ENCODE measurements at places on chromosomes 2 and 18. TPM values are rescaled to one million over a fixed set of nuclear protein-coding genes. Genes with fewer than 3 reads are reported as not detected.

Gene FIGN
- not detected for total RNA-seq

DNA sequence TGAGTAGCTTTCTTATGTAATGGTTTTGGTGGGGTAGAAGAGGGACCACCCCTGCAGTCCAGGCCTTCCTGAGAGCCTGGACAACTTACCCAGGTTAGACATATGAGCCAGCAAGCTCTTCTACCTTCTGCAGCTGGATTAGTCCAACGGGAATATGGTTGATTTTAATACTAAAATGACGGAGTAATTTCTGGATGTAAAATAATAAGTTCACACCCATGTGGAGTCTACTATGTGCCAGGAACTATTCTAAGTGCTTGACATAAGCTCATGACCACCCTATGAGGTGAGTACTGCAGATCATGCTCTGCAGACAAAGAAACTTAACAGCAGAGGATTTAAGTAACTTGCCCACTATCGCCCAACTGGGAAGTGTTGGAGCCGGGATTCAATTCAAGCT is 45.5 kb downstream of the DPP4 start:
- H3K4me3 ChIP-seq = no peak overlapping the region
- no peak for DNase-seq
- H3K27ac ChIP-seq = no peak overlapping the region
- H3K27me3 ChIP-seq = no peaks in the 10 kb centered on the region
- H3K36me3 ChIP-seq = peaks cover 91% of the 10 kb centered on the region

GRCh38 chr2:192082121-192082520 is 112.6 kb downstream of the TMEFF2 start:
- H3K4me1 ChIP-seq = no peaks in the 10 kb centered on the region
- no peaks in the 10 kb centered on the region for H3K36me3 ChIP-seq
- H3K27ac ChIP-seq = no peak overlapping the region
- H3K27me3 ChIP-seq = peaks cover 3% of the 10 kb centered on the region

DNA sequence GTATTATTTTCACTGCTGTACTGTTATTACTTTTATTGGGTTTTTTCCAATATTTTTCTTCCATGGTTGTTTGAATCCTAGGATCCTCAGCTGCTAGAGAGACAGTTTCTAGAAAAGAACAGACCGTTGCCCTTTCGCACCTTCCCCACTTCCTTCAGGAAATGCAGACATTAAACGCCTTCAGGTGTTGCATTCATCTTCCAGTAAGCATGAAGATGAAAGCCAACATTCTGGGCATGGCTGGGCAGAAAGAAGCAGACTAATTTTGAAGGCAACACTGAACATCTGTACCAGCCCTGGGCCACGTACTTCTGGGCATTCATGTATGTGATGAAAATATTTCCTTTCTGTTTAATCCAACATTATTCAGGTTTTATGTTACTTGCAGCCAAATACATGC is 51.0 kb downstream of the AKAIN1 start:
- H3K27ac ChIP-seq = no peak overlapping the region
- DNase-seq = no peak
- H3K27me3 ChIP-seq = no peaks in the 10 kb centered on the region
- H3K36me3 ChIP-seq = no peaks in the 10 kb centered on the region

GRCh38 chr18:79211844-79212243 is 142.7 kb downstream of the ATP9B start:
- DNase-seq = no peak
- peaks cover 11% of the 10 kb centered on the region for H3K36me3 ChIP-seq
- H3K4me1 ChIP-seq = no peaks in the 10 kb centered on the region
- H3K4me3 ChIP-seq = no peak overlapping the region
- no peak overlapping the region for H3K27ac ChIP-seq

DNA sequence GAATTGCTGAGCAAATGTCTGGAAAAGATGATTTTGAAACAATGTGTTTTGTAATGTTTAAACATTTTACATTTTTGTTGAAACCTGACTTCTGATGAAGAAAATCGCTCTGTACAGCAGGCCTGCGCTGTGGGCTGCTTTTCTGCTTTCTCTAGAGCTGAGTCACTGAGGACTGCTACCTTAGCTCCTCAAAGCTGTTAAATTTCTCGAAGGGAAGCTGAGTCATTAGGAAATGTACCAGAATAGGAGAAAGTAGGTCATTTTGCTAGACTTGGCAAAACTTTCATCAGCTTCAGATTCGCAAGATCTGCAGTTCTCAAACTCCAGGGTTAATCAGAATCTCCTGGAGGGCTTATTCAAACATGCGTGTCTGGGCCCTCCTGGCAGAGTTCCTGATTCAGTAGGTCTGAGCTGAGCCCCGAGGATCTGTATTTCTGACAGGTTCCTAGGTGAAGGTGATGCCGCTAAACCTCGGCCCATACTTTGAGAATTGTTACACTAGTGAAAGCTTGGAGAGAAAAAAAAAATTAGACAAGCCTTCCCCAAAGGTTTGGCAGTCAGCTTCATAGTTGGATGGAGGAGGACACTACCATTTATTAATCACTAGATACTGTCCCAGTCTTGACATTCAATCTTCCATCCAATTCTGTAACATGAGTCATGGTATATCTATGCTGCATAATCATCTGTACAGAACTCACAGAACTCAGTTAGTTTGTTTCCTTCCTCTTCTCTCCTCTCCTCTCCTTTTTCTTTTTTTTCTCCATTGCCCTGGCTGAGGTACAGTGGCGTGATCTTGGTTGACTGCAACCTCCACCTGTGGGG is 297.6 kb downstream of the PARD3B start:
- no peak overlapping the region for H3K4me3 ChIP-seq
- no peaks in the 10 kb centered on the region for H3K36me3 ChIP-seq
- peaks cover 12% of the 10 kb centered on the region for H3K27me3 ChIP-seq
- DNase-seq = no peak

Gene FEZ2
- 20.3 TPM for total RNA-seq

DNA sequence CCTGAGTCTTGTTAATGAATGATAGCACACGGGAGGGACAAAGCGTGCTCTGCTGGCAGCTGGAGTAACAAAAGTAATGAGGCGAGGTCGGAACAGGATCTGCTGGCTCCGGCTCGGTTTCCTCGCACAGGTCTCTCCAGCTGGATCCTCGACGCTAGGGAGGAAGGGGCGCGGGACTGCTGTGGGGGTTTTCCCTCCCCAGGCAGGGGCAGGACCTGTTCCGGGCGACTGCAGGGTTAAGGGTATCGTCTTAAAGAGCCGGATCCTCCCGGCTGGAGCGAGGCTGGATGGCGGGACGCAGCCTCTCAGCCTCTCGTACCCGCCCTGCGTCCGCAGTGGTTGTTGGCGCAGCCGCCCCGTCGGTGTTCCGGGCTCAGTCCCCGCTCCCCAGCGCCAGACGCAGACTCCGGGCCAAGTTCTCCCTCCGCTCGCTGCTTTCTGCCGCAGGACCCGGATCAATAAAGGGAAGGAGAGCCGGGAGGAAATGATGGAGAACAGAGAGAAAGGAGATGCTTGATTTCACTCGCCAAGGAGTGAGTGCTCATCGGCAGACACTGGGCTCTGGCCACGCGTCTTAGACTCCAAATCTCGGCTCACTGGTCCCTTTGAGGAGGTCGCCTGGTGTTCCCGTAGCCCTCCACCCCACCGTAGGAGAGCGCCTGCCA is 1.1 kb upstream of the LIPG start:
- H3K27ac ChIP-seq = no peak overlapping the region
- DNase-seq = no peak
- H3K4me3 ChIP-seq = peak overlapping the region; percentile 56
- peaks cover 27% of the 10 kb centered on the region for H3K4me1 ChIP-seq

DNA sequence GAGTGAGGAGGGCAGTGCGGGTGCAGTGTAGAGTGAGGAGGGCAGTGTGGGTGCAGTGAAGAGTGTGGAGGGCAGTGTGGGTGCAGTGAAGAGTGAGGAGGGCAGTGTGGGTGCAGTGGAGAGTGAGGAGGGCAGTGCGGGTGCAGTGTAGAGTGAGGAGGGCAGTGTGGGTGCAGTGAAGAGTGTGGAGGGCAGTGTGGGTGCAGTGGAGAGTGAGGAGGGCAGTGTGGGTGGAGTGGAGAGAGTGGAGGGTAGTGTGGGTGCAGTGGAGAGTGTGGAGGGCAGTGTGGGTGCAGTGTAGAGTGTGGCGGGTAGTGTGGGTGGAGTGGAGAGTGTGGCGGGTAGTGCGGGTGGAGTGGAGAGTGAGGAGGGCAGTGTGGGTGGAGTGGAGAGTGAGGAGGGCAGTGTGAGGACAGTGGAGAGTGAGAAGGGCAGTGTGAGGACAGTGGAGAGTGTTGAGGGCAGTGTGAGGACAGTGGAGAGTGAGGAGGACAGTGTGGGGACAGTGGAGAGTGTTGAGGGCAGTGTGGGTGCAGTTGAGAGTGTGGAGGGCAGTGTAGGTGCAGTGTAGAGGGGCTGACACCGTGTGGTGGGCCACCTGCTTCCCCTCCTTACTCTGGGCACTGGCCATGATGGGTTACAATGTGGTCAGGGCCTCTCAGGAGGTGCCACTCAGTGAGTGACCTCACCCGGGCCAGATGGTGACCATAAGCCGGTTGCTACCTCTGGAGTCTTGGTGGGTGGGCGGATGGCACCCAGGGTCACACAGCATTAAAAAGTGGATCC is 28.5 kb downstream of the INPP4A start:
- H3K27me3 ChIP-seq = no peaks in the 10 kb centered on the region
- DNase-seq = no peak
- H3K27ac ChIP-seq = peak overlapping the region; percentile 85
- H3K36me3 ChIP-seq = peaks cover 67% of the 10 kb centered on the region

Gene PROKR1
- not detected for total RNA-seq

- no peak overlapping the region for H3K4me3 ChIP-seq
- no peak overlapping the region for H3K27ac ChIP-seq
- H3K4me1 ChIP-seq = no peaks in the 10 kb centered on the region
- no peak for DNase-seq
- H3K27me3 ChIP-seq = peaks cover 8% of the 10 kb centered on the region
Measured at GRCh38 chr2:100036793-100037192, 105.6 kb downstream of the AFF3 start.

Gene PRSS56
- total RNA-seq = not detected

Gene ANO7
- 0.29 TPM for total RNA-seq

- no peak overlapping the region for H3K27ac ChIP-seq
- no peaks in the 10 kb centered on the region for H3K4me1 ChIP-seq
- peaks cover 45% of the 10 kb centered on the region for H3K36me3 ChIP-seq
- no peaks in the 10 kb centered on the region for H3K27me3 ChIP-seq
- no peak for DNase-seq
Measured at GRCh38 chr2:105344704-105345345, 7.5 kb downstream of the C2orf49 start.

DNA sequence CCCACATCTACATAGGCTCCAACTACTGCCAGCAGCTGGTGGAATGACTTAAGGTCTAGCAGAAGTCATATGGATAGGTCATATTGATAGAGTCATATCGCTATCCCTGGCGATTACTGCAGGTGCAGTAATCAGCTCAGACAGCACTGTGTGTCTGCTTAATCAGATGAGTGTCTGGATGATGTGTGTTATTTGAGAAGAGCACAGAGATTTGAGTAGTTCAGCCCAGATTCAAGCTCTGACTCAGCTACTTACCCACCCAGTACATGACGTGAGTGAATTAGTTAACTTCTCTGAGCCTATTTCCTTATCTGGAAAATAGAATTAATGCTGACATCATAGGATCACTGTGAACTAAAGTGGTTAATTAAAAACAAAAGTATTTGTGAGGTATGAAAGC is 78.9 kb downstream of the EHD3 start:
- no peak overlapping the region for H3K4me3 ChIP-seq
- no peak for DNase-seq
- H3K27ac ChIP-seq = no peak overlapping the region
- no peaks in the 10 kb centered on the region for H3K36me3 ChIP-seq
- H3K27me3 ChIP-seq = peaks cover 25% of the 10 kb centered on the region

DNA sequence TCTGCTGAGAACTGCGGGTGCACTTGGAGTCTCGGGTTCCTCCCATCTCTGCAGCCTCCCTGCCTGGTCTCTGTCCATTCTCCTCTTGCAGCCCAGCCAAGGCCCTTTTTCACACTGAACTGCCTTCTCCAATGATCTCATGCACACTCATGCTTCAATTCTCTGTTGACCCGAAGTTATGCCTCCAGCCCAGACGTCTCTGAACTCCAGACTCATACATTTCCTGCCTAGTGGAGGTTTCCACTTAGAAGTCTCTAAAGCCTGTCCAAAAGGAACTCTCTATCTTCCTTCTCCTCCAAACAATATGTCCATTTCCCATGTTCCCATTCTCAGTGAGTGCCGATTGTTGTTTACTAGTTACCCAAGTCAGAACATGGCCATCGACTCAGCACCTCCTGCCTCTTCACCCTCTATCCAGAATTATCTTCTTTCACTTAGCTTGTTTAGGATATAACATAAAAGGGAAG is 155.2 kb downstream of the IRS1 start:
- peaks cover 14% of the 10 kb centered on the region for H3K27me3 ChIP-seq
- peaks cover 2% of the 10 kb centered on the region for H3K4me1 ChIP-seq
- H3K27ac ChIP-seq = no peak overlapping the region
- DNase-seq = no peak
- H3K36me3 ChIP-seq = peaks cover 7% of the 10 kb centered on the region
- H3K4me3 ChIP-seq = no peak overlapping the region

- H3K4me1 ChIP-seq = peaks cover 4% of the 10 kb centered on the region
- no peak overlapping the region for H3K4me3 ChIP-seq
- no peaks in the 10 kb centered on the region for H3K36me3 ChIP-seq
- no peak overlapping the region for H3K27ac ChIP-seq
Measured at GRCh38 chr2:127193164-127193966, 26.7 kb downstream of the CYP27C1 start.

GRCh38 chr2:238928520-238929241 is 80.8 kb downstream of the TWIST2 start:
- no peak for DNase-seq
- no peak overlapping the region for H3K27ac ChIP-seq
- H3K36me3 ChIP-seq = no peaks in the 10 kb centered on the region
- H3K27me3 ChIP-seq = peaks cover 13% of the 10 kb centered on the region
- H3K4me3 ChIP-seq = no peak overlapping the region

Gene VAMP8
- total RNA-seq = 148 TPM

DNA sequence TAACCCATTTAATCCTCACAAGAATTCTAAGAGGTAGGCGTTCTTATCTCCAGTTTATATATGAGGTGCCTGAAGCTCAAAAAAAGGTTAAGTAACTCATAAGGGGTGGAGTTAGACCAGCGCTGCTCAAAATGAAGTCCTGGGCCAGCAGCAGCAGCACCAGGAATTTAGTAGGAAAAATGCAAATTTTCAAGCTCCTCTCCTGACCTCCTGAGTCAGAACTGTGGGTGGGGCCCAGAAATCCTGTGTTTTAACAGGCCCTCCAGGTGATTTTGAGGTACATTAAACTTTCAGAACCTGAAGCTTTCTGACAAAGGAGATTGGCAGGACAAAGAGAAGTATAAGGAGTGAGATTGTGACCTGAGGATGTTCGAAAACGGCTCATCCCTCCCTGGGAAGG is 66.0 kb upstream of the CCDC85A start:
- H3K27ac ChIP-seq = no peak overlapping the region
- no peaks in the 10 kb centered on the region for H3K4me1 ChIP-seq
- DNase-seq = no peak
- H3K4me3 ChIP-seq = no peak overlapping the region

- H3K27ac ChIP-seq = no peak overlapping the region
- H3K36me3 ChIP-seq = peaks cover 65% of the 10 kb centered on the region
- H3K27me3 ChIP-seq = no peaks in the 10 kb centered on the region
- DNase-seq = no peak
- peaks cover 61% of the 10 kb centered on the region for H3K4me1 ChIP-seq
- no peak overlapping the region for H3K4me3 ChIP-seq
Measured at GRCh38 chr2:197184959-197185586, 125.5 kb downstream of the ANKRD44 start.

GRCh38 chr2:20444101-20444992 is 2.5 kb upstream of the RHOB start:
- no peak overlapping the region for H3K27ac ChIP-seq
- no peak overlapping the region for H3K4me3 ChIP-seq
- H3K27me3 ChIP-seq = peaks cover 39% of the 10 kb centered on the region
- DNase-seq = no peak
- no peaks in the 10 kb centered on the region for H3K36me3 ChIP-seq

Gene RAX
- not detected for total RNA-seq

GRCh38 chr2:119228136-119228535 is 4.5 kb downstream of the STEAP3 start:
- no peak overlapping the region for H3K27ac ChIP-seq
- H3K4me1 ChIP-seq = no peaks in the 10 kb centered on the region
- DNase-seq = no peak
- H3K27me3 ChIP-seq = peaks cover 10% of the 10 kb centered on the region
- H3K4me3 ChIP-seq = no peak overlapping the region
